ENCODE measurements at places on chromosomes 6 and 20.
A peak's percentile ranks its signal among the peaks of the same experiment; 100 is the strongest.

GRCh38 chr20:24960861-24961260 is 11.8 kb downstream of the CST7 start:
- no peak for DNase-seq

GRCh38 chr6:69784595-69785377 is 12.0 kb downstream of the LMBRD1 start:
- no peak for DNase-seq

DNA sequence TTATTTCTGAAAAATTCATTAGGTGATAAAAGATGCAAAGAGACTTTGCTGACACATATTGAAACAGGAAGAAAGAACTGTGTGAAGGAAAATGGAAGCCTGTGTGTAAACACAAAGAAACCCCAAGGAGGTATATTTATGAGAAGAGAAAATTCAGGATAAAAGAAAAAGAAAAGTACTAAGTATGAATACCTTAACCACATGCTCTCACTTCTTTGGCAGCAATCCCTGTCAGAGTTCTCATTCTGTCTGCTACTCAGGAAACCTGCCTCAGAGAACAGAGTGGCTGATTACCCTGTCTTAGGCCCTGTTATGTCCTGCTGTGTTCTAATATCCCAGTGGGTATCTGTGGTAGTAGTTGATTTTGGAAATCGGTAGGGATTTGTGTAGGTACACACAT is 457.9 kb downstream of the TBC1D32 start:
- DNase-seq = no peak

DNA sequence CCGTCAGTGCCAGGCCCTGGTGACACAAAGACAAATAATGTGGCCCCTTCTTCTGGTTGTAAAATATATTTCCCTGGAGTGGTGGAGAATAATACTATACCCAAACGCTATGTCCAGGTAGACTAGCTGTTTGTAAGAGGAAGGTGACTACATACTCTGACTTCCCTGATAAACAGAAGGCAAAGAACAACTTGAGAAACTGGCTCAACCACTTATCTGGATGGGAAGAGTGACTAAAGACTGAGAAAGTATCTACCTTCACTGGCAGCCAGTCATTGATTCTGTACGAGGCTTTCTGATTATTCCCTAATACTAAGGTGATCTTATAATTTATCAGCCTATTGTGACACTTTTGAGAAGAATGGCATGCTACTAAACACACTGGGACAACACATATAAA is 569.7 kb downstream of the EPHA7 start:
- DNase-seq = no peak

- no peak for DNase-seq
Observed at GRCh38 chr20:53412577-53413185, 181.0 kb downstream of the ZNF217 start.

- no peak for DNase-seq
Observed at GRCh38 chr6:35585658-35586057, 73.0 kb upstream of the TULP1 start.

DNA sequence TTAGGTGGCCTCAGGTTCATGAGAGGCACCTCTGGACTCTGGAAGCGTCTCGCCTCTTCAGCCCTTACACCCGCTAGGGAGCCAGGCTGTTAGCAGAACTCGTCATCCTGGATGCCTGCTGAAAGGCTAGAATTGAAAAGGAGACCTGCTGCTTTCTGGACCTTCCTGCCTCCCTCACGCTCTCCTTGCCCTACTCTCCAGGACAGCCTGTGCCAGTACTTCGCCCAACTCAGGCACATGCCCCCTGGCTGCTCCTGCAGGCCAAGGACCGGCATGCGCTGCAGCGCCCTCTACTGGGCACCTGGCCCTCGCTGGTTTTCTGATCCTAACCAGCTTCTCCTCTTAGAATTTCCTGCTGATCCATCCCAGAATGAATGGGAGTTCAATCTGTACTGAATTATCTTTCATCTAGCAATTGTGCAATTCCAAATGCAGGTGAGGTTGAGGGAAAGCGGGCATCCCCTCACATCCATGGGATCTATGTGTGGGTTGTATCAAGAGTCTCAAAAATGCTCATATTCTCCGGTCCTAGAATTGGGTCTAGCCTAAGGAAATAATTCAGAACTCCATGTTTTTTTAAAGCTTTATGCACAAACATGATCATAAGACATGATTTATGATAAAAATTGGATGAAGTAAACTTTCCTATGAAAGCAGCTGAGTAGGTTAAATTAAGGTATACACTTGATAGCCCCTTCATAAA is 78.0 kb downstream of the PTPN1 start:
- peak; percentile 63 for DNase-seq

GRCh38 chr20:38985603-38986170 is 23.5 kb downstream of the DHX35 start:
- DNase-seq = peak; percentile 87

- no peak for DNase-seq
Observed at GRCh38 chr6:192313-192664, 100.0 kb upstream of the DUSP22 start.

DNA sequence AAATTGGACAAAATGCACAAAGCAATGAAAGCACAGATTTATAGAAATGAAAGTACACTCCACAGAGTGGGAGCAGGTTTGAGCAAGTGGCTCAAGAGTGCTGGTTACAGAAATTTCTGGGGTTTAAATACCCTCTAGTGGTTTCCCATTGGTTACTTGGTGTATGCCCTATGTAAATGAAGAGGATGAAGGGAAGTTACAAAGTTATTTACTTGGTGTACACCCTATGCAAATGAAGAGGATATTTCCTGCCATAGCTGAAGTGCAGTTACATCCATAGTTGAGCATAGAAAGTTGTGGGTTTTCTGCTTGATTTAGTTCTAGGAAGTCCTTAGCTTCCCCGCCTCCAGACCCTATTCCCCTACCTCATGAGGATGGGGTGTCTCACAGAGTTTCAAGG is 22.7 kb downstream of the BCAS1 start:
- DNase-seq = no peak

DNA sequence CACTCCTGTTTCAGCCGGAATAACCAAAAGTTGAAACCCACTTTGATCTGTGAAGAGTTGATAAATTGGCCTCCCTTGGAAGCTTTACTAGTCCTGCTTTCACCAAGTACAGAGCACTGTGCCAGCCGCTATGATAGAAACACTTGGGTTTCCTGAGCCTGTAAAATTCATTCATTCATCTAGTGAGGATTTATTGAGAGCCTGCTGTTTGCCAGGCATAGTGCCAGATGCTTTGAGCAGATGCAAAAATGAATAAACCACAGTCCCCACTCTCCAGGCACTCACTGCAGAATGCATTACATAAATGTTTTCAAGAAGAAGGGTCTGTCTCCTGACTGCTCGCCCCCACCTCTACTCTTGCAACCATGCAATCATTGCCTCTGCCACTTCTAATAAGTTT is 25.3 kb upstream of the TMEM217 start:
- DNase-seq = no peak

DNA sequence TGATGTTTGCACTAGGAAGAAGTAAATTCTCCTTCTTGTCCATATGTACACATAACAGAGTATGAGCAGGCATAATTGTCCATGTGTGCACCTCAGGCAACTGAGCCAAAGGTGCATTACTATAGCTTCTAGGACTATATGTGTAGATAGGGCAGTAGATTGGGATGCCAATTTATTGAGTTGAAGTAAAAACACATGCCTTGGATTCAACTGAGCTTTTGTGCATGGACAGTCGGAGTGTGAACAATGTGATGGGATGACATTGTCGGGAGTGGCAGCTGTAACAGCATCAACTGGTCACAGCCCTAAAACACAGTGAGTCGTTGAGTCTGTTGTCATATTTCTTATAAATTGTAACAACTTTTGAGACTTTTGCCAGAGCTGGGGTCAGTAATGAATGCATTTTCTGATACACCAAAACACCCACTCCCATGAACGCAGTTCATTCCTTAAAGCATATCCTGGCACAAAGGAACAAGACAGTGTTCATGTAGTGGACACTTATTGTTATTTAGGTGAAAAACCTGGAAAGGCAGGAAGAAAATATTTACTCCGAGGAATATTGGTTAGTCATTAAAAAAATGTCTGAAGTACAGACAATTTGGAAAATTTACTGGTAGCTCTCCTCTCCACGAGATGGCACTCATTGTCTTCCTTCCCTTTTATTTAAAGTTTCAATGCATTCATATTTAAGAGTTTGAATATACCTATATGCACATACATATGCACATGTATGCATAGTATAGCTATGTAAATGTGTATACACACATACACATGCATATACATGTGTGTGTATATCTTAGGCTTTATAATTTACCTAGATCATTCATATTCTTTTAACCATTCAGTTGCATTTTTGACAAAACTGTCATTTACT is 302.0 kb upstream of the STXBP5 start:
- peak; percentile 39 for DNase-seq

DNA sequence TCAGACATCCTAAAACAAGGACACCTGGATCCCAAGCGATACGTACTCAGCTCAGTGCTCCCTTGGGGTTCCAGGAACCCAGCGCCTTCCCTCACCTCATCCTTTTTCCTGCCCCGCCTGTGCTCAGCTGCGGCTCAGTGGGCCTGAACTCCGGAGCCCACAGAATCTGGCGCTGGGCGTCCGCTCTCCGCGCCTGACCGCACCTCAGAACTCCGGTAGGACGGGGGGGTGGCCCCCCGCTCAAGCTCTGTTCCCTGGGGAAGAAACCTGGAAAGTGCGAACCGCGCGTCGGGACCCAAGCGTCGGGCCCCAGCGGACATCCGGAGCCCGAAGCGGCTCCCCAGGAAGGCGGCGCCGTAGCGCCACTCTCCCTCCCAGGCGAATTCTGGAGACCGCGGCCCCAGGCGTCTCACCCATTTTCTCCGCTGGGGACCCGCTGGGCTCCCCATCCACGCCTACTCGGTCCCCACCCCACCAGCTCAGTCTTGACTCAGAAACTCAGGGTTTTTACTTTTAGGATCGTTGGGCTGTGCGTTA is 336 bp upstream of the LY6G5C start:
- DNase-seq = no peak

DNA sequence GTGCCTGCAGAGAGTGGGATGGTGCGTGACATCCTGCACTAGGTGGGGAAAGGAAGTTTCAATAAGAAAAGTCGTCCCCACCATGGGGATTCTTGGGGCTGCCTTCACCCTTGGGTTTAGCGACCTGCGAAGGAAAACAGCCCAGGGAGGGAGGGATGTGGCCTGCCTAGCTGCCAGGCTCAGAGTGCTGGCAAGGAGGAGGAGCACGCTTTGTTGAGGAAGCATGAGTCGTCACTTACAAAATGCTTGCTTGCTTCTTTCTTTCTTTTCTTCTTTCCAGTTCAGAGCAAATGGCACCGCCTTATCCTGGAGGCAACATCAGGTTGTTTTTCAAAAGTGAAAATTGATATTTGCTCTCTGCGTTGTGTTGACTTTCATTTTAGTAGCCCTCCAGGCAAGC is 123.2 kb downstream of the TFAP2C start:
- no peak for DNase-seq

DNA sequence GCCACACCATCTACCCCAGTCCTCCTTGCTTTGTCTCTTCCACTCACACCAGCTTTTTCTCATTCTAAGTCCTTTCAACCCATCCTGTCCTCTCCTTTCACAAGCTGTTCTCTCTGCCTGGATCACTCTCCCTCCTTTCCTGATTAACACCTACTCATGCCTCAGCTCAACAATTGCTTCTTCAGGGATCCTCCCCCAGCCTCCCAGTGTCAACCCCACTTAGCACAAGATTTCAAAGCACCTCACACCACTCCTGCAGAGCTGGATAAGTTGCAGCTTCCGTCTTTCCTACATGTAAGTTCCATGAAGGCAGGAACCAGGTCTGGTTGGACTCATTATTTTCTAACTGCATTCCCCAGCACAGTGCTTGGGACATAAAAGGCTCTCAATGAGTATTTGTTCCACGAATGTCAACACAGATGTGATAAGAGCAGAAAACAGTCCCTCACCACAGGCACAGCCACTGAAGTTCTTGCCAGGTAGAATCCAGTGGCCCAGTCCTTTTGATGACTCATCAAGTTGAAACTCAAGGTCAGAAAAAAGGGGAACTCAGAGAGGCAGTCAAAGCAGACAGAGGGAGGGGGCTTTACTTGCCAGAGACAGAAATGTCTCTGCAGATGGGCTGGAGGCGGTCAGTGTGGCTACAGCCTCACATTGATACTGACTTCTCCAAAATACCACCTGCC is 193.4 kb upstream of the PRDM1 start:
- DNase-seq = no peak

GRCh38 chr6:140078561-140079125 is 704.2 kb upstream of the CITED2 start:
- peak; percentile 94 for DNase-seq

- no peak for DNase-seq
Observed at GRCh38 chr6:24440897-24441598, 38.3 kb downstream of the MRS2 start.

GRCh38 chr20:19727251-19727847 is 30.7 kb upstream of the RIN2 start:
- no peak for DNase-seq

DNA sequence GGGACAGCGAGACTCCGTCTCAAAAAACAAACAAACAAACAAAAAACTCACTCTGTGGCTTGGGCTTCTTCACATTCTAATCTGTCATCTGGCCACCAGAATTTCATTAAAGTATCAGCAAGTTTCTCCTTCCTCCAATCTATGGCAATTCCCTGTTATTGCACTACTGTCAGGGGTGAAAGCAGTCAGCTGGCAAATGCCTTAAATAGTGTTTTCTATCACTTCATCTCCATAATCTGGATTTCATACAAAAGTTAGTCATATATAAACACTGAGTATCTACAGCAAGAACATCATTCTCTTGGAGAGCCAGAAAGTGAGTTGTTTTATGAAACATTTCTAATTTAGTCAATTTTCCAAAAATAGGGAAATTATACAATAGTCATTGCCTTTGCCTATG is 56.1 kb downstream of the PHACTR3 start:
- DNase-seq = no peak

DNA sequence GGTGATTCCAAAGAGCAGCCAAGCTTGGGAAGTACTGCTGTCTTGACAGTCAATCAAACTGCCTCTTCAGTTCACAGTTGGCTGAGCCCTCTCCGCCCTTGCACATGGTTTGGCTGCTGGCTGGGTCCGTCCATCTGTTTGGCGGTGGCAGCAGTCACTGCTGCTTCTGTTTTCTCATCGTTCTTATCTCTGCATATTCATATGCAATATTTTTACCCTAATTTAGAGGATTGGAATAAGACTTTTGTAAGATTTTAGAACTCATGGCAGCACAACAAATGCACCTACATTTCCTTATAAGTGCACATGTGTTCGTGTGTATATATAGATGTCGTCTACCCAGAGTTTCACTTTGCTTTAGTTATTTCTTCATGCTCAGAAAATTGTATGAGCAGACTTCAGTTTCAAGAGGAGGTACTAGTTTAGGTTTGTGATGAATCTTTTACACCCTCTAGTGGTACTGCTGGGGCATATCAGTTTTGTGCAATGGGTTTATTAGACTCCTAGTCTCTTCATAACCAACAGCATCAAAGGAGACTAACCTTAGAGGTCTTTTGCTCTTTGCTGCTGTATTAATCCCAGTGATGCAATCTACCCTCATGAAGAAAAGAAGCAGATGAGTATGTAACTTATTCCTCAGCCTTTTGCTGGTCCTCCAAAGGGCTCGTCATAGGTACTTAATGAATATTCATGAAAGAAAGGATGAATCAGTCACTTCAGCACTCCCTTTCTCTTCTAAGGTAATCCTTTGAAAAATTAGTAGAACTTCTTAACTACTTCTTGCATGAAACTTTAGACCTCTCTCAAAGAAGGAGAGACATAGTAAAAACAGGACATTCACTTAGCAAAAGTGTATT is 44.3 kb downstream of the KHDC1L start:
- peak; percentile 84 for DNase-seq
